ENCODE measurements at places on chromosomes 1 and 21.

- DNase-seq, result no peak
These were observed 117.1 kb upstream of the IFFO2 start for GRCh38 chr1:19073311-19074186.

DNA sequence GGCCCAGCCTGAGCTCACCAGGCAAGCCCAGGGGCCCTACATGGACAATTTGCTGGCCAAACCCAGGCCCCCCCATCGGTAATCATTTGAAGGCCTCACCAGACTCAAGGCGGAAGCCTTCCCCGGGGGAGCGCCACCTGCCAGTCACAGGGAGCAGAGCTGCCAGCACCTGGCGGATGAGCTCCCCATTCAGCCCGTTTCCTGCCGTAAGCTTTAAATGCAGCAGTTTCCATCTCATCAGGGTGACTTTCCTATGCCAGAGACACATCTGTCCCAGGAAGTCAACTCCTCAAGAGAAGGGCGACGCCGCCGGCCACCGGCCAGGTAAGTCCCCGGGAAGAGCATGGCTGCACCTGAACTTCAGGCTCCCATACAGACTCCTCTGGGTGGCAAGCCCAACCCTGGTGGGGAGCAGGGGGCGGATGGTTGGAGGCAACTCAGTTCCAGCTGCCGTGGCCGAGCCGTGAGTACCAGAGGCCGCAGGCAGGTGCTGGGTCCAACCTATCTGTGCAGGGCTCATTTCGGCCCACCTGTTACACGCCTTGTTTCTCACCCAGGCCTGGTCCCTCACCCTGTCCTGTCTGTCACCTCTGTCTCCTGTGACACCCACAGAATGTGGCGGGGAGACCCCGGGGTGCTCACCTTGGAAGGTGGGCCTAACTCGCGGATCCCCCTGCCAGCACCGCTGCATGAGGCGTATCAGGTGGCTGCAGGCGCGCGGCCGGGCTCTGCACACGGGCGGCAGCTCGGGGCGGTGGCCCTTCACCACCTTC, 20.7 kb downstream of the RIPK4 start:
- DNase-seq, result no peak

DNA sequence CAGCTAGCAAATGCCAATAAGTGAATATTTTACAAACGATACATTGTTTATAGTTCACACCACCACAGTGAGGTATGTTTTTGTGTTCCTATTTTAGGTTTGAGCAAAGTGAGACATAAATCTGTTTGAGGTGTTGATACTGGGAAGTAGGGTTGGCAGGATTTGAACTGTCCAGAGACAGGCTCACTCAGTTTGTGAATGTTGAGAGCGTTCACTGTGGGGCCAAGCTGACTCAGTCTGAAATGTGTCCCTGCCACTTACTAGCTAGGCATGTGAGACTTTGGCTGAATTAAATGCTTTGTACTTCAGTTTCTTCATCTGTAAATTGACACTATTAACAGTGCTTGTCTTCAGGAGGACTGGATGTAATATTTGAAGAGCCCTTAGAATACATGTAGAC, 35.1 kb downstream of the DIRAS3 start:
- no peak for DNase-seq

DNA sequence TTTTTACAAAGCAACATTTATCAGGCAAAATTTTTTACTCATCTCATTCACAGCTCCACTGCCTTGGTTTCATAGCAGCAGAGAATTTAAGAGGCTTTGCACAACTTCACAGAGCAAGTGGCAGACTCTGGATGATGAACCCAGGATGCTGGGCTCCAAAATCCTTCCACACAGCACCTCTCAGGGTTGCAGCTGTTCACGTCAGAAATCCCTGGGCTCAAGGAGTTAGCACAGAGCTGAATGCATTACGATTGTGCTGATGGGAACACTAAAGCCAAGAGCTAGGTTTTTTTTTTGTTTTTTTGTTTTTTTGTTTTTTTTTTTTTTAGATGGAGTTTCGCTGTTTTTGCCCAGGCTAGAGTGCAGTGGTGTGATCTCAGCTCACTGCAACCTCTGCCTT, 2.4 kb upstream of the HTR6 start:
- no peak for DNase-seq

GRCh38 chr1:47024141-47024801, 802 bp downstream of the CYP4X1 start:
- DNase-seq, result no peak

Data from HepG2 (cell line).